ENCODE measurements at places on chromosomes 13 and 19.

DNA sequence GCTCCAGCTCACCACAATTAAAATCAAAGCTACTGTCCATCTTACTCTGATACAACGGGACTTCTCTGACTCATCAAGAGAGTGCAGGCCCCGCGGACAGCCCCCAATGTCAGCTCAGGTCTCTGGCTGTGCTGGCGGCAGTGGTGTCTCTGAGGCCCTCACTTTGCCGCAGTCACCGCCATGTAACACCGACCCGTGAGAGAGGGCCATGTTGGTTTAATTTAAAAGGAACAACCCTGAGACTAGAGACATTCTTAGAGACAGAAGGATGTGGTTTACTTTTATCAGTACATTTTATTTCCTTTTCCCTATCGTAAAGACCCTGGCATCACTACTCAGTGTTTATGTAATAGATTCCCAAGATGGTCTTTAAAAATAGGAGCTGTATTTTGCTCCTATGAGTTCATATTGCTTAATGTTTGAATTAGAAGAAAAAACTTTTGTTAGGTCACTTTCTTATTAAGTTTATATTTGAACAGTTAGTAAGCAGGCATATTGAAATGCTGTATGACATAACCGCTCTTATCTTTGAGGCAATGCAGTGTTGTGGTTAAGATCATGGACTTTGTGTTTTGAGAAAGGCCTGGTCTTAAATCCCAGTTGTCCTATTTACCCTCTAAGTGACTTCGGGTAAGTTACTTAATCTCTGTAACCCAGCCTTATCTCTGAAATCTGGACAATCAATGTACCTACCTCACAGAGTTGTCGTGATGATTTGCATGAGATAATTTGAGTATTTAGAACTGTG is 23.4 kb downstream of the DGKH start:
- no peak for ATAC-seq

GRCh38 chr19:19303411-19303810 is 16.9 kb downstream of the SUGP1 start:
- no peak for ATAC-seq

- ATAC-seq: peak; percentile 47
Measured at GRCh38 chr13:59890054-59890453, 273.7 kb downstream of the DIAPH3 start.

DNA sequence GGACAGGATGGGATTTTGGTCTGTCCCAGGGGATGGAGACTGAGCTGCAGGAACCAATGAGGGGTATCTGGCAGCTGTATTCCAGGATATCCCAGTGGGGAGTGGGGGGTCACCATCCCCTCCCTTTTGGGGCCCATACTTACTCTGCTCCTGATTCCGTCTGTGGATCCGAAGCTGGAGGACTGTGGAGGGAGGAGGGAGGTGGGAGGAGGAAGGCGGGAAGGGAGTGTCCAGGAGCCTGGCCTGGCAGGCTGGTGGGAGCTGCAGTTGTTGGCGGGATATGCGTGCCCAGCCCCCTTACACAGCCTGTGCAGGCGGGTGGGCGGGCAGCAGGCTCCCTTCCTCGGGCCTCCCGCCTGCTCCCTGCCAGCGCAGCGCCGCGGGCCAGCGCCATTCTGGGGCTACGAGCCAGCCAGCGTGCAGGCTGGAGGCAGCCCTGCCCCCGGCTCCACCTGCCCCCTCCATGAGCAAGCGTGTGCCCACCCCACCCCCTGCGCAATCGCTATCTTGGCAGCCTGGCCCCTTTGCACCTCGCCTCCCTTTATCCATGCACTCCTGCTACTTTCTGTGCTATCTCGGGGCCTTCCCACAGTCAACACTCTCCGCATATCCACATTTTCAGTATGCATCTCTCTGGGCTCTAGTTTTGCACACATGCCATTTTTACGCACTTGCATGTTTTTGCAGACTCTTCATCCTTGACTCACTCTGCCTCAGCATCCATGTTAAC is 2.8 kb downstream of the MAMSTR start:
- ATAC-seq: peak; percentile 5

DNA sequence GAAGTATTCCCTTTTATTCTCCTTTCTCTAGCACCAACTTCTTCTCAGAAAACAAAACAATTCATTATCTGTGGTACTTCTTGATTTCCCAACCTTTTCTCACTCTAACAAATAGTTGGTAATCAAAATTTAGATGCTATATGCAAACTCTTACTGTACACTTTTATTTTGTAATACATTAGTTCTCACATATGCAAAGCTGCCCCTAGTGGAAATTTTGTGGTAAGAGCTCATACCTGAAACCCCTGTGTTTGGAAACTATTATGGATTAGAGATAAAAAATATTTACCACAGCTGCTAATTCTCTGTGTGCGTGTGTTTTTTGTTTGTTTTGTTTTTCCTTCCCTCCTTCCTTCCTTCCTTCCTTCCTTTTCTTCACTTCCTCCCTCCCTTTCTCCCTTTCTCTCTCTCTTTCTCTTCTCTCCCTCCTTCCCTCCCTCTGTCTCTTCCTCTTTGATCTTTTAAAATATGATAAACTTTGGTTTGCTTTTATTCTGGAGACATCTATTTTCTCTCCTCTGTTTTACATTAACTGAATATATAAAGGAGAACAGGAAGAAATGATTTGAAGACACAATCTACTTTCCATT is 537.4 kb downstream of the SLITRK6 start:
- ATAC-seq: peak; percentile 75

GRCh38 chr13:46170687-46171086 is 11.3 kb downstream of the LCP1 start:
- ATAC-seq: no peak

- ATAC-seq: no peak
Measured at GRCh38 chr13:77016251-77016812, 10.6 kb downstream of the FBXL3 start.

GRCh38 chr19:17306285-17306714 is 628 bp downstream of the MRPL34 start:
- no peak for ATAC-seq

DNA sequence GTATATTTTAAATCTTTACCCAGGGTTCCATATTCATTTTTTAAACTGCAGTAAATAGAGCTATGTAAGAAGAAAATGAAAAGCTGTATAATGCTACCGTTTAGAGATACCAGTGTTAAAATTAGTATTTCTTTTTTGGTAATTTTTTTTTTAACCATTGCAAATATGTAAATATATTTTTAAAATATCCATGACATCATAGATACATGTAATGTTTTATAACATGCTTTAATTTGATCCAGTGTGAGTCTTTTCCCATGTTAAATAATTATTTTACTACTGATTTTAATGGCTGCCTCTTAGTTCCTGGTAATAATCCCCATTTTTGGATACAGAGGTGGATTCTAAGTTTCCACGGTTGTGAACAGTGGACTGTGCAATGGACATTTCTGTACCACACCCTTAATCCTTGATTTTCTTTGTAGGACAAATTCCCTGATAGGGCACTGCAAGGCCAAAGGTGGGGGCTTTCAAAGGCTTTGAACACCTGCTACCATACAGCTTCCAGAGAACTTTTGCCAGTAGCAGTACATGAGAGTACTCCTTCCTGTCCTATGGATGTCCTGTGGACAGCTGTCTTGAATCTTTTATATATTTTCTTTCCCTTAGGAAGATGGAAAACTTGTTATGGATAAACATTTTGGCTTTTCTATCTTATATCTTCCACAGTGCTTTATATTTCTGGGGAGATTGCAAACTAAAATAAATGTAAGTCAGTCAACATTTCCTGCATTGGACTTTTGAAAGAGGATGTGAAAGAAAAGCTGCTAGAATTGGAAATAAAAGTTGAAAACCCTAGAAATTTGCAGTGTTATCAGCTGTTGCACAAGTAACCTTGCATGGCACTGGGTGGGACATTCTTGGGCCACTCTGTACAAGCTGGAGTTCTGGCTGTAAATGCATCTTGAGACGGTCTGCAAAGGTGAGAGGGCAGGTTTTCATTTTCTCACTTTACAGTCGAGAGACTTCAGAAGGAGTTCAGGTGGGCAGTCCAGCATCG is 46.8 kb downstream of the ARHGEF7 start:
- no peak for ATAC-seq

GRCh38 chr13:95296326-95296925 is 4.8 kb downstream of the ABCC4 start:
- peak; percentile 53 for ATAC-seq

GRCh38 chr13:105670179-105670990 is 865.1 kb downstream of the EFNB2 start:
- ATAC-seq: no peak

- no peak for ATAC-seq
Measured at GRCh38 chr13:74299721-74300120, 165.5 kb upstream of the KLF12 start.

- peak; percentile 65 for ATAC-seq
Measured at GRCh38 chr13:39417643-39418042, 185.3 kb downstream of the LHFPL6 start.

GRCh38 chr13:26971990-26972887 is 199.4 kb downstream of the USP12 start:
- ATAC-seq: peak; percentile 54
